SK-MEL-5 (cell line): ENCODE measurements at places on chromosomes 12 and 14.
A peak's percentile ranks its signal among the peaks of the same experiment; 100 is the strongest.

DNA sequence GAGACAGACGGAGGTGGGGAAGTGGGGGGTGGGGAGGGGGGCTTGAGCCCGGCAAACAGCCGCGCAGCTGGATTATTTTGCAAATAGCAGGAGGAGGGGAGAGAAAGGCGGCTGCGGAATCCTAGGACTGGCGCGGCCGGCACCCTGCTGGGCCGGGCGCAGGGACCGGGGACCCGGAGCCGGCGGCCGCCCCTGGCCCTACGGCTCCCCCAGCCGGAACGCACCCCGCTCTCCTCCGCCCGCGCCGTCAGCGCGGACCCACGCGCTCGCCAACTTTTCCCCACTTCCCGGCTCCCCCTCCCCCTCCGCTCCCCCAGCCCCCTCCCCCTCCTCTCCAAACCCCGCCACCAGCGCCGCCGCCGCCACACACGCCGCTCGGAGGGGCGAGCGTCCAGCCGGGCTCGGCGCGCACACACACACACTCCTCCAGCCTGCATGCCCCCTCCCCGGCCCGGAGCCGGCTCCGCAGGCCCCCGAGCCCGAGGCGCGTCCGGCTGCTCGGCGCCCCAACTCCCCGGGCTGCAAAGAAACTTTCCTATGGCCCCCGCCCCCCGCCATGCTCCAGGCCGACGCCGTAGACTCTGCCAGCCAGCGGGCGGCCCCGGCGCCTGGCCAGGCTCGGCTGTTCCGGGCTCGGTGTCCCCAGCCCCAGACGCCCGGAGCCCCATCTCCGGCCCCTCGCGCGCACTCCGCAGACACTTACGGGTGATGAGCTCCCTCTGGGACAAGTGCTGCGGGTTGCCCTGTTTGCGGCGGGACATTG is 1.4 kb downstream of the BCL11B start:
- DNase-seq, result no peak

- DNase-seq, result no peak
These were observed 450.6 kb downstream of the DPF3 start for GRCh38 chr14:72443256-72443655.

DNA sequence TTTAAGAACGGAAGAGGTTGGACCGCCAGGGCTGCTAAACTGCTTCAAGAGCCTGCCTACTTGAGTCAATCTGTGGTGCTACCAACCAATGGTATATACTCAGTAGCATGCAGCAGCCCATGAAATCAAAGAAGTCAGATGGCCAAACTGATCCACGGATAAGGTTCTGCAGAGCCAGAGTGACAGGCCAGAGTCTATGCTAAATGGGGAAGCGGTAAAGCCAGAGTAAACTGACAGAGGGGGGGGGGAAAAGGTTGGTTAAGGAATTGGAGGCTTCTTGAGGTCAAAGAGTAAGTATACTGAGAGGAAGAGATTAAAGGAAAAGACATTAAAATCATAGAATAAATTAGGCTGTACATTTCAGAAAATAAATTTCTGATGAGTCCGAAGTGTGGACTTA is 15.4 kb upstream of the SLC6A13 start:
- no peak for DNase-seq

- peak; percentile 22 for DNase-seq
These were observed 2.6 kb downstream of the ARF6 start for GRCh38 chr14:49895480-49895879.

- peak; percentile 41 for DNase-seq
These were observed 2.0 kb upstream of the AP1G2 start for GRCh38 chr14:23569443-23570151.
